Adrenal gland (tissue), 19 donors: ENCODE measurements at places on chromosomes 7 and 10.

DNA sequence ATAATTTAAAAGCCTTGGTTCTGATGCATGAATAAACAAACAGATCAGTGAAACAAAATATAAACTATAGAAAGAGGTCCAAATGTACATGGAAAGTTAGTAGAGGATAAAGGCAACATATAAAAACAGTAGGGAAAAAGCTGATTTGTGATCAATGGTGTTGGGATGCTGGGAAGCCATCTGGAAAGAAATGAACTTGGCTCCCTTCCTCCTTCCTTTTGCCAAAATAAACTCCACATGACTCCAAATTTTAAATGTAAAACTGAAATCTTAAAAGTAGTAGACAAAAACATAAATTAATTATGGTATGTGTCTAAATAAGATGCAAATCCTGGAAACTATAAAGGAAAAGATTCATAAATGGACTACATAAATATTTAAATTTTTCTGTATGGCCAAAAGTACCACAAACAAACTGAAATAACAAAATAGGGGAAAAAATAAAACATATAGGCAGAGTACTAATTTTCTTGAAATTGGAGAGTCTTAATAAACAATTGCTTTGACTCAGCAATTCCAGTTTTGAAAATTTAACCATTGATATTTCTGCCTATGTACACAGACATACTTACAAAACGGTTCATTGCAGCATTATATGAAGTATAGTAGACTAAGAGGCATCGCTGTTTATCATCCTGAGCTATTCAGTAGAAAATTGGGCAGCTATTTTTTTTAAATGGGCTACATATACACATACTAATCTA lies 77.0 kb upstream of the TRIM24 start:
- no peak overlapping the region for H3K4me3 ChIP-seq
- H3K4me1 ChIP-seq: no peaks in the 10 kb centered on the region
- no peaks in the 10 kb centered on the region for H3K27me3 ChIP-seq
- H3K36me3 ChIP-seq: no peaks in the 10 kb centered on the region
- no peak overlapping the region for H3K27ac ChIP-seq

DNA sequence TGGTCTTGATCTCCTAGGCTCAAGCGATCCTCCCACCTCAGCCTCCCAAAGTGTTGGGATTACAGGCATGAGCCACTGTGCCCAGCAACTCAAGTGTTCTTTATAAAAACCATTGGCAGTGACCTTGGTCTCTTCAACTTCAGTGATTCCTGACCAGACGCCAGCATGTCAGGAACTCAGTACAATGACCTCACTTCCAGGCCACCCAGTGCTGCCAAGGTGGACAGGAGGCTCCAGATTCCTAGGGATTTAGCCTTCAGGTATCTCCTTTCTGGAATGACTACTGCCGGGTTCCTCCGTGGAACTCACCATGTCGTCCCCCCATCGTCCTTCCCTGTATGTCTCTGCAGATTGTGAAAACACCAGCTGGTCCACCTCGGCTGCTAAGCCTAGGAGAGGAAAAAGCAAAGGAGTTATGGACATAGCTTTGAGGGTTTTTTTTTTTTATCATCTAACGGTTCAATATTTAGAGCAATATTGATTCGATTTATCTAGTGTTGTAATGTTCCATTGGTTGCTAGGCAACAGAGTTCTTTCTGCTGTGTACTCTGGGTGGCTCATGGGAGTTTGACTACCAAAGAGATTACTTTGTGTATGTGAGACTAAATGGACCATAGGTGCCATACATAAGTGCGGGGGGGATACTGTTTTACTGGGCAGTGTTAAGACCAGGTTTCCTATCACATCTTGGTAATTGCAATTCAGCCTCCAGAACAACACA lies 425.8 kb upstream of the AUTS2 start:
- no peak overlapping the region for H3K4me3 ChIP-seq
- H3K36me3 ChIP-seq: no peaks in the 10 kb centered on the region
- no peaks in the 10 kb centered on the region for H3K4me1 ChIP-seq
- H3K27ac ChIP-seq: no peak overlapping the region
- no peaks in the 10 kb centered on the region for H3K27me3 ChIP-seq
- no peak for DNase-seq

DNA sequence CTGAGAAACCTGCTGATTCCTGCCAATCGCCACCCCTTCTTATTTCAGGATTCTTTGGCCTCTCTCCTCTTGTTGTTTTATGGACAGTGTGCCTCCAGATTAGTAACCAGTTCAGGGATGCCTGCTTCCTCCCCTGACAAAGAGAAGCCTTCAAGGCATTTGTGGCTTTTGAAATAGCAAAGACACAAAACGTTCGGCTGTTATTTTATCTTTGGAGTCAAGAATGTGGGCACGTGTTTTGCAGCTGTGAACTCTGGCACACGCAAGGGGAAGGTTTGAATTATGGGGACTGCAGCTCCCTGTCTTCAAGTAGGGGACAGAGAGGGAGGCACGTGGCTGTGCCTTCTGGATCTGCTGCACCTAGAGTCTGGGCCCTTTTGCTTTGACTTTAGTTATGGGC lies 157.9 kb upstream of the GRB10 start:
- no peak overlapping the region for H3K27ac ChIP-seq
- no peaks in the 10 kb centered on the region for H3K27me3 ChIP-seq
- no peak for DNase-seq
- H3K36me3 ChIP-seq: no peaks in the 10 kb centered on the region
- H3K4me3 ChIP-seq: no peak overlapping the region

DNA sequence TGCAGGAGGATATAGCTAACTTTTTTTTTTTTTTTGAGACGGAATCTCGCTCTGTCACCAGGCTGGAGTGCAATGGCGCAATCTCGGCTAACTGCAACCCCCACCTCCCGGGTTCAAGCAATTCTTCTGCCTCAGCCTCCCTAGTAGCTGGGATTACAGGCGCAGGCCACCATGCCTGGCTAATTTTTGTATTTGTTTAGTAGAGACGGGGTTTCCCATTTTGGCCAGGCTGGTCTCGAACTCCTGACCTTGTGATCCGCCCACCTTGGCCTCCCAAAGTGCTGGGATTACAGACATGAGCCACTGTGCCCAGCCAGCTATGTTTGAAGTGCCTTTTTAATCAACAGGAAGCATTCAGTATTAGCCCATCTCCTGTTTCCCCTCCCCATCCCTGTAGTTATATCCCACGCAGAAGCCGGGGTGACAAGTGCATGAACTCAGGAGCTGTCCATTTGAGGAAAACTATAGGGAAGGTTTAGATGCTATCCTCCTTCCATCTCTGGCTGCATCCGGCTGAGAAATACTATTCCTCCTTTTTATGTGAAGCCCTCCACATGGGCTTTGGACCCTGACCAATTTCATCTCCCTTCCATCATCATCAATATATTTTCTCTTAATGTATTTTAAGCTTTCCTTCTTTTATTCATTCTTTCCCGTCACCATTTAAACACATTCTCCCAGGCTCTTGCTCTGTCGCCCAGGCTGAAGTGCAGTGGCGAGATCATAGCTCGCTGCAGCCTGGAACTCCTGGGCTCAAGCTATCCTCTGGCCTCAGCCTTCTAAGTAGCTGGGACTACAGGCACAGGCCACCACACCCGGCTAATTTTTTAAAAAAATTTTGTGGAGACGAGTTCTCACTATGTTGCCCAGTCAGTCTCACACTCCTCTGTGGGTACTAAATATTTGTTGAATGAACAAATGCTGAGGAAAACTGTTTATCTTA lies 1.3 kb upstream of the POT1 start:
- no peak for DNase-seq
- no peaks in the 10 kb centered on the region for H3K4me1 ChIP-seq
- H3K4me3 ChIP-seq: no peak overlapping the region
- no peaks in the 10 kb centered on the region for H3K27me3 ChIP-seq

GRCh38 chr7:129436335-129436923 lies 2.2 kb downstream of the STRIP2 start:
- no peaks in the 10 kb centered on the region for H3K27me3 ChIP-seq
- no peak overlapping the region for H3K4me3 ChIP-seq
- H3K27ac ChIP-seq: no peak overlapping the region

GRCh38 chr7:76259124-76260093 lies 43.1 kb upstream of the HSPB1 start:
- H3K36me3 ChIP-seq: no peaks in the 10 kb centered on the region
- DNase-seq: no peak
- H3K27ac ChIP-seq: no peak overlapping the region
- peaks cover 4% of the 10 kb centered on the region for H3K27me3 ChIP-seq
- H3K4me3 ChIP-seq: no peak overlapping the region

- H3K27me3 ChIP-seq: no peaks in the 10 kb centered on the region
- H3K36me3 ChIP-seq: no peaks in the 10 kb centered on the region
- H3K4me3 ChIP-seq: no peak overlapping the region
- DNase-seq: no peak
- H3K4me1 ChIP-seq: no peaks in the 10 kb centered on the region
- H3K27ac ChIP-seq: no peak overlapping the region
These were observed 398.5 kb downstream of the ATRNL1 start for GRCh38 chr10:115491526-115492140.

DNA sequence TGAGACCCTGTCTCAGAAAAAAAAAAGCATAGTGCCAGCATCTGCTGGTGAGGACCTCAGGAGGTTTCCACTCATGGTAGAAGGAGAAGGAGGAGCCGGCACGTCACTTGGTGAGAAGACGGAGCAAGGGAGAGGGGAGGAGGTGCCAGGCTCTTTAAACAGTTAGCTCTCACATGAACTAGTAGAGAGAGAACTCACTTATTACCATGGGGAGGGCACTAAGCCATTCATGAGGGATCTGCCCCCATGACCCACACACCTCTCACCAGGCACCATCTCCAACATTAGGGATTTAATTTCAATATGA lies 62.9 kb upstream of the VKORC1L1 start:
- no peak for DNase-seq
- H3K4me3 ChIP-seq: no peak overlapping the region
- no peaks in the 10 kb centered on the region for H3K27me3 ChIP-seq
- H3K36me3 ChIP-seq: no peaks in the 10 kb centered on the region

GRCh38 chr7:151245360-151246101 lies 3.0 kb downstream of the SMARCD3 start:
- H3K27me3 ChIP-seq: no peaks in the 10 kb centered on the region
- peak overlapping the region; percentile 4 for H3K4me3 ChIP-seq
- DNase-seq: no peak
- peaks cover 42% of the 10 kb centered on the region for H3K4me1 ChIP-seq
- no peak overlapping the region for H3K27ac ChIP-seq
- H3K36me3 ChIP-seq: no peaks in the 10 kb centered on the region

DNA sequence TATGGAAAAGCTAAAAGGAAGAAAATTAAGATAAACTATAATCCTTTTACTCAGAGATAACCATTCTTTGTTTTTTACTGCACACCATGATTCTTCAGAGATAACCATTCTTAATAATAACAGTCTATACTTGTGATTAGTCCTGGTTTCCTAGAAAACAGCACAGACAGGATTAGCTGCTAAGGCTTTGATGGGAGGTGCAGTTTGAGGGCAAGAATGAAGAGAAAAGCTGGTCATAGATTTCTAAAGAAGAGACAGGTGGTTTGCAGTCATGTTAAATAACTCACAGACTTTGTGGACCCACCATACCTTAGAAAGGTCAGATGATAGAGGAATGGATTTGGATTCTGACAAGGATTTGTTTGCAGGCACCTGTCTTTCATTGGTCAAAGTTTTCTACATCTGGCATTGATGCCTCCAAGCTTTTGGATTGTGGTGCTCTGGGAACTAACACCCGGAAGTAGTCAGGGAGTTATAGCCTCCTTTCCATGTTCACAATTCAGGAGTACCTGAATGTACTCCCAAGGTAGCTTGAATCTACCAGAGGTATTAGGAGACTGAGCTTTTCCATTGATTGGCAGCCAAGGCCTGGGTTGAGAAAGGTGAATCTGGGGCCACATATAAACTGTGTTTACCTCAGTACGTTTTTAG lies 3.7 kb downstream of the SMC3 start:
- no peak overlapping the region for H3K27ac ChIP-seq
- H3K4me1 ChIP-seq: no peaks in the 10 kb centered on the region
- DNase-seq: no peak
- no peaks in the 10 kb centered on the region for H3K36me3 ChIP-seq

GRCh38 chr10:3478153-3478552 lies 305.6 kb upstream of the PITRM1 start:
- no peak overlapping the region for H3K4me3 ChIP-seq
- no peak for DNase-seq
- no peak overlapping the region for H3K27ac ChIP-seq
- H3K36me3 ChIP-seq: no peaks in the 10 kb centered on the region
- H3K4me1 ChIP-seq: peaks cover 5% of the 10 kb centered on the region
- no peaks in the 10 kb centered on the region for H3K27me3 ChIP-seq

DNA sequence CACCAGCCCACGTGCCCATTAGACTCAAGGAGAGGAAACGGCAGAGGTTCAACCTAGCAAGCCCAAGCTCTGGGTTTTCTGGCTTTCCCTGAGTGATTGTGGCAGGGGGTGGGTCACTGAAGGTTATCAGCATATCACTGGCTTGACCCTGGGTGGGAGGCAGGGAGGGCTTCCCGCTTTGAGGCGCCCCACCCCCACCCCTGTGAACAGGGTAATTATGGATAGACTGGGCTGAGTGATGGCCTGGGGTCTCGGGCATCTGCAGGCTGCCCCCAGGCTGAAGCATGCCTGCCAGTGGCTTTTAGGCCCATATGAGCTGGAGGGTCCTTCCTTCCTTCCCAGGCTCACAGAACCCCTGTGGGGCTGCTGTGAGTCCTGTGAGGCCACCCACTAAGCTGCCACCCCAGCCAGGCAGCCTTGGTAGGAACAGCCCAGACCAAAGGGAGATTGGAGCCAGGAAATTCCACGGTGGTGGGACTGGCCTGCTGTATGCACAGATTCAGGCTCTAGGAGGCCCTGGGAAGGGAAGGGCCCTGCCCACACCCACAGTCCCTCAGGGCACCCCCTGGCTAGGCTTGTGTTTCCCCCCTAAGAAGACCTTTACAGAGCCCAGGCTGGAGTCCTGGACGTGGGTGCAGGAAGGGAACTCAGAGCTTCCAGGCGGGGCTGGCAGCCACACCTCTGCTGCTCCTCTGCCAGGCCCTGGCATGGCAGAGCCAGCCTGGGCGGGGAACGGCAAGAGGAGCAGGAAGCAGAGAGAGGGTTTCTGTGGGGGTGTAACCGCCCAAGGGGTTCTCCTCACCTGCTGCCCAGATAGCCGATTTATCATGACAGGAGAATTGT lies 33.1 kb downstream of the GPRIN2 start:
- H3K4me1 ChIP-seq: peaks cover 16% of the 10 kb centered on the region
- H3K4me3 ChIP-seq: no peak overlapping the region
- H3K27ac ChIP-seq: no peak overlapping the region
- no peaks in the 10 kb centered on the region for H3K36me3 ChIP-seq

DNA sequence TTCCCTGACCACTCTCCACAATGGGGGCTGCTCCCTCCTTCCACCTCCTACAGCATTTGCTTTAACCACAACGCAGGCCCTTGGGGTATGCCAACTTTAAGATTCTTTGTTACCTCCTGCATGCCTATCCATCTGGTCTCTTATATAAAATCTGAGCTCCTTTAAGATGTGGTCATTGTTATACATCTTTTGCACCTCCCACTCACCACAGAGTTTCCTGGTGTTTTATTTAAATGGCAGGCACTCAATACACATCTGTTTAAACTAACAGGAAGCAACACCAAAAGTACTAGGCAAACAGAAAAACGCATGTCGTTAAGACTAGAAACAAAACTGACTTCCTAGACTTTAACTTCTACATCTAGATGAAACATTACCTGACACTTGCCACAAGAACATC lies 36.3 kb downstream of the SLC25A13 start:
- no peaks in the 10 kb centered on the region for H3K27me3 ChIP-seq
- no peak overlapping the region for H3K27ac ChIP-seq
- peaks cover 5% of the 10 kb centered on the region for H3K4me1 ChIP-seq
- no peaks in the 10 kb centered on the region for H3K36me3 ChIP-seq
- DNase-seq: no peak
